OCI-LY7 (cell line): ENCODE measurements at places on chromosomes 4 and X.

DNA sequence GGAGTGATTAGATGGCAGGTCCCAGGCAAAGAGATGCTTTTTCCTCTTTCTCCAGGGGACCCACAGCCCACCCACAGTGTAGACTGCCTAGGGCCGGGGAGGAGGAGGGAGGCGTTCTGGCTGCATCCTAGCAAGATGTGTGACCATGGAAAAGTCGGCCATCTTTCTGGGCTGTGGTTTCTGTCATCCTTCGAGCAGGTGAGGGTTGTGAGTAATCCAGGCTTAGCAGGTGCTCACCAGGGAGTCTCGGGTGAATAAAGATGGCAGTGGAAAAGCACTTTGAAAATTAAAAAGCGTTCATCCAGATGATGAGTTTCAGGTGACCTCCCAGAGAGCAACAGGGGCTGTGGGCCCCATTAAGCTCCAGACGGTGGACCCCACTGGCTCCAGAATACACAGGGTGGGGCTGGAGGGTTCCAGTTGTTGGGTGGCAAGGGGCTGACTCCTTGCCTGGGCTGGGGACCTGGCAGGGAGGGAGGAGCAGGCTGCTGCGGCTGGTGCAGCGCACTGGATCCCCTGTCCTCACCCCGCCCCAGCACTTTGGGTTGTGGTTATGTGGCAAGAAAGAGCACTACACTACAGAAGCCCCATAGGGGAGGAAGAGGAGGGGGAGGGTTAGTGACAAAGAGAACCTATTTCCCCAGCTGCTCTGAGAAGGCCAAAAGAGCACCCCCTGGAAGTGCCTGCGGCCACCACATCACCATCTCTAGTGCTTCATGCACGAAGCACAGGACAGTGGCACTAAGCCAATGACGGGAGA is 23.7 kb downstream of the ELF4 start:
- DNase-seq = peak; percentile 79

DNA sequence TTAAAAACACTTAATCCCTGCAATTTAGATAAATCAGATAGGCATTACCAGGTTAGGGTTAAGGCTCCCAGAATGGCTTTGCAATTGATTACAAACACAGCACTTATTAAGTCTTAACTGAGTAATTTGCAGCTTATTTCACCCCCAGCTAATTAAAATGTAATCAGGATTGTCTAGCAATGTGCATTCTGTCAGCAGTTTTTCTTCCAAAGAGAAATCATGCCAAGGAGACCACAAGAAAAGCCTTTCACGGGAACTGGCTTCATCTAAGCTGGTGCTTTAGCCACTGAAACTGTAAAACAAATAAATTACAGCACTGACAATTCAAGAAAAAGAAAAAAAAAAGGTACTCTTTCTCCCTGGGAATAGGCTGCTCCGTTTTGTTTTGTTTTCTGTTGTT is 2.1 kb downstream of the ANOS1 start:
- DNase-seq = no peak

- no peak for DNase-seq
Measured at GRCh38 chrX:130321550-130321949, 18.2 kb upstream of the SLC25A14 start.

DNA sequence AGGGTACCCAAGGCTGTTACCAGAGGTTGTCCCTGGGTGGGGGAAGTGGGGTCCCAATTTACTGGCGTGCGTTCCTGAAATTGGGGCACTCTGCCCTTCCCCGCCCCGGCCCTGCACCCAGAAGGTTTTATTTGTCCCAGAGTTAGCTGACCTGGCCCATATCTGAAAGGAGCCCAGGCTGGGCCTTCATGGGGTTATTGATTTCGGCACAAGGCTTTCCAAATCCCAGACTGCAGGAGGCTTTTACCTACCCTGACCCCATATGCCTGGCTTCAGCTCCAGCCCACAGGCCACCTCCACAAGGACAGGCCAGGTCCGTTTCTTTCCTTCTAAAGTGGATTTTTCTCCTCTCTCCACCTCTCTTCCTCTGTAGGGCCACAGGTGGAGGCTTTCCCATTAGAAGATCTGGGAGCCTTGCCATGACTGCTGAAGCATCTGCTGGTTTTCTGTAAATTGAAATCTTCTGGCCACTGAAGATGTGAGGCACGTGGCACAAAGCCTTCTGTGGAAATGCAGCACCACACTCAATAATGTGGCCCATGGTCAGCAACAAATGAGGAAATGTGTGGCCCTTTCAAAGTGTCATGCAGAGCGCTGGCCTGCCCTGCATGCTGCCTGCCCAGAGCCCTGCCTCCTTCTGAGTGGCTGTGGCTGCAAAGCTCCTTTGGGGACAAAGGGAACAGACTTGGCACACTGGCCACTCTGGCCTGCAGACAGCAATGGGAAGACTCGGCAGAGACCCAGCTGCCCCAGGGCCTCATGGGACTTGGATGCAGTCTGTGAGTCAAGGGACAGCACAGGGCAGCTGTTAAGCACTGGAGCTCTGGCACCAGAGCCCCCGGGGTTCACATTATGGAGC is 43.1 kb upstream of the MTM1 start:
- DNase-seq = no peak

DNA sequence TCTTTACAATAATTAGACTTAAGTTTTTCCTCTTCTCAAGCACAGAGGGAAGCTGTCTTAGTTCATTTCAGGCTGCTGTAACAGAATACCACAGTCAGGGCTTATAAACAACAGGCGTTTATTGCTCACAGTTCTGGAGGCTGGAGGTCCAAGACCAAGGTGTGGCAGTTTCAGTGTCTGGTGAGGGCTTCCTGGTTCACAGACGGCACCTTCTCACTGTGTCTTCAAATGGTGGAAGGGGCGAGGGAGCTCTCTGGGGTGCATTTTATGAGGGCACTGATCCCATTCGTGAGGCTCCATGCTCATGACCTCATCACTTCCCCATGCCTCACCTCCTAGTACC is 115.7 kb upstream of the MXRA5 start:
- DNase-seq = no peak

DNA sequence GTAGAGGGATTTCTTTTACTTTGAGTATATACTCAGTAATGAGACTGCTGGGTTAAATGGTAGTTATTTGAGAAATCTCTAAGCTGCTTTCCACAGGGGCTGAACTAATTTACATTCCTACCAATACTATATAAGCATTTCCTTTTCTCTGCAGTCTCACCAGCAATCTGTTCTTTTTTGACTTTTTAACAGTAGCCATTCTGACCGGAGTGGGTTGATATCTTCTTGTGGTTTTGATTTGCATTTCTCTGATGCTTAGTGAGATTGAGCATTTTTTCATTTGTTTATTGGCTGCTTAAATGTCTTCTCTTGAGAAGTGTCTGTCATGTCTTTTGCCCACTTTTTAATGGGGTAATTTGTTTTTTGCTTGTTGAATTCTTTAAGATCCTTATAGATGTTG is 43.3 kb downstream of the SPCS3 start:
- DNase-seq = no peak

GRCh38 chr4:87342872-87343271 is 20.2 kb upstream of the HSD17B13 start:
- DNase-seq = no peak

GRCh38 chr4:70505151-70505748 is 13.1 kb upstream of the AMTN start:
- peak; percentile 59 for DNase-seq

- no peak for DNase-seq
Measured at GRCh38 chrX:140744085-140744484, 34.5 kb downstream of the LINC00632 start.

- no peak for DNase-seq
Measured at GRCh38 chr4:35163168-35163567, 1081.1 kb downstream of the ARAP2 start.

DNA sequence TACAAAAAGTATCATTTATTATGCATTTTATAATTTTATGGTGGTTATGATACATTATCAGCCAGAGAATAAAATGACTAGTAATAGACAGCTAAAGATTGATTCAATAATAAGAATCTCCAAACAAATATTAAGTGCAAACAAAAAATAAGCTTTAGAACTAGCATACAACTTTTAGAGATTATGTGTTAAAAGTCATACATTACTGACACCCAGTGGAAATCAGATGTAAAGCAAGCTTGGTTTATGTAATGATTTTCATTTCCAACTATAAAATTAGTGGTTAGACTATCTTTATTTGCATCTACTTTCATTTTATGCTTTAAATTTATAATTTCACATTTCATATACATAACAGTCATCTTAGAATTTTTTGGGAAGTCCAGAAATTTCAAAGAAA is 57.7 kb downstream of the IL13RA2 start:
- DNase-seq = no peak

- no peak for DNase-seq
Measured at GRCh38 chrX:63746715-63747114, 38.3 kb downstream of the ARHGEF9 start.

- no peak for DNase-seq
Measured at GRCh38 chrX:3585719-3586118, 127.7 kb downstream of the PRKX start.

DNA sequence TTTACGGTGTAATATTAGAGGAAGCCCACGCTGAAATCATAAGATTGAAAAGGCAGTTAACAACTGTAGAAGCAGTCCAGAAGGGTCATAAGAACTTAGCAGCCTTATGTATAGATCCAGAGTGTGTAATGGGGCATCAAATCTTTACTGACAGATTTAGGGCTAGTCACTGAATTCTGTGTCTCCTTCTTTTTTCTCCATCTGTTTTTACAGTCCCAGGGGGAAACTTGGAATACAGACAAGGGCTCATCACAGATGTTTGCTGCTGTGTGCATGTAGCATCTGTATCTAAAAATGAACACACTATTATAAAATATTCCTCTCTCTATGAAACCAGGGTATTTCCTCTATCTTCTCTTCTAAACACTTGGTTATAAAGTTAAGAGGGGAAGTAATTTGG is 43.9 kb downstream of the CYSLTR1 start:
- DNase-seq = no peak

DNA sequence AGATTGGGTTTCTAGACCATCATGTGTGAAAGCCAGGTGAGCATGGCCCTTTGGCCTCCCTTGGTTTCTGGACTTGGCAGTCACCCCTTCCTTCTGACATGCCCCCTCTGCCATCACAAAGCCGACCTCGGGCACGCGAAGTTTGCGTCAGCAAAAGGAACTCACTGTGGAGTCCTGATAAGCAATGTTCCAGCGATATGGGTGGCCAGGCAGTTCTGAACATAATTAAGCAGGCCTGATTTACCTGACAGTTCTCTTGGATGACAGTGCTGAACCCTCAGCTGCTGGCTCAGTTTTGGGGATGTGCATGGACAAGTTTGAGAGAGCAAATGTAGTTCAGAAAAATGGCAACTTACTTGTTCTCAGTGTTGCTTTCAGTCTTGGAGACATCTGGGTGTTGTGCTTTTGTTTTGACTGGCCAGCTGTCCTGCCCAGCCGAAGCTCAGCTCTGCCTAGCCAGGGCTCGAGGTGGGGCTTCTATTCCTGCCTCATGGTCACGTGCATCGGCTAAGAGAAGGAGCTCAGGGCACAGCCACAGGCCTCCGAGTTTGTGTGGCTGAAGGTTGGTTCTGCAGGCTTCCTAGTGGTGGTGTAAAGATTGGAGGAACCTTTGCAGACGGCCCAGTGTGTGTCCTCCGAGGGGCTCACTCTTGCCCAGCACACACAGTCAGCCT is 78.3 kb downstream of the CLDN34 start:
- DNase-seq = no peak

- no peak for DNase-seq
Measured at GRCh38 chr4:115171220-115171619, 57.8 kb upstream of the NDST4 start.

- DNase-seq = no peak
Measured at GRCh38 chr4:159240687-159241086, 137.8 kb downstream of the RAPGEF2 start.

DNA sequence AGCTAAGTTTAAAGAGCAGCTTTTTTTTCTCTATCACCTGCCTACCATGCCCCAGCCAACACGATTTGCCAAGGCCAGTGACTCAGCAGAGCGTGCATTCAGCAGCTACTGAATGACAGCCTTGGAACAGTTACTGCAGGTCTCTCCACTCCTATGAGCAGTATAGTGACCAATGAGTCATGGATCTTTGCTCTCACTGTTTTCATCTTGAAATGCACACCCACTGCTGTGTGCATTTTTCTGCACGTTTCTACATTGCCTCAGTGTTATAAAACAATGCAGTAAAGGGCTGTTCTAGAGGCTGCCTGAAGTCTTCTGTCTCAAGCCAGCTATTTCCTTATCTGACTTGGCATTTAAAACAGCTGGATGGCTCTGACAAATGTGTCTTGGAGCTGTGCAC is 66.0 kb upstream of the C4orf54 start:
- no peak for DNase-seq

GRCh38 chrX:54530357-54530900 is 410 bp downstream of the GNL3L start:
- peak; percentile 21 for DNase-seq

GRCh38 chr4:141912831-141913230 is 276.4 kb downstream of the IL15 start:
- no peak for DNase-seq

DNA sequence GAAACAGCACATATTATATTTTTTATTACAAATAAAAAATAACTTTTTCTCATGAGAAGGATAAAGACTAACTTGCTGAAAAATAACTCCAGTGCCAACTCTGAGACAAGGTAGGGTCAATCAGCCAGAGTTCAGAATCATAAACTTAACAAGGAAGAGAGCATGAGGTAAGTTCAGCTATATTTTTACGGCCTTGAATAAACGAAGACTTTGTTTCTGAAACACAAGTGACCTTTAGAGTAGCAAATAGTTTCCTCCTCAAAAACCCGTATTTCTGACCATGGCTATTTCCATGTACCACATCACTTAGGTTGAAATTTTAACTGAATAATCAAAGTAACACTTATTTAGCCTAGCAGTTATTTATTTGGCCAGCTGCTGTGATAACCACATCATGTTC is 45.5 kb downstream of the PRDM5 start:
- DNase-seq = no peak

DNA sequence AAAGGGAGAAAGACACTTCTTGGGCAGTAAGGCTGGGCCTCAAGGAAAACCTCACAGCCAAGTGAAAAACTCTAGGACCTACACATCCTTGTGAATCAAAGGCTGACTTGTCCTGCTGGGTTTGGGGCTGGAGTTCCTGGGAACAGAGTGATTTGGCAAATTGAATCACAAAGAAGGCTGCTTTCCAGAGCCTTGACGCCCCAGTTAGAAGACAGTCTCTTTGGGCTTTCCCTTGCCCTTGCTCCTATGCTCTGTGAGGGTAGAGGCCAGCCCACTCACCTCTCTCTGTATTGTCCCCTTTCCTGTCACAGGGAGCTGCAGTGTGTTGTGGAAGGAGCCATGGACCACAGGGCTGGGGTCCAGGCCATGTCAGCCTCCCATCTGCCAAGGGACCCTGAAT is 9.6 kb downstream of the AMER1 start:
- DNase-seq = no peak

DNA sequence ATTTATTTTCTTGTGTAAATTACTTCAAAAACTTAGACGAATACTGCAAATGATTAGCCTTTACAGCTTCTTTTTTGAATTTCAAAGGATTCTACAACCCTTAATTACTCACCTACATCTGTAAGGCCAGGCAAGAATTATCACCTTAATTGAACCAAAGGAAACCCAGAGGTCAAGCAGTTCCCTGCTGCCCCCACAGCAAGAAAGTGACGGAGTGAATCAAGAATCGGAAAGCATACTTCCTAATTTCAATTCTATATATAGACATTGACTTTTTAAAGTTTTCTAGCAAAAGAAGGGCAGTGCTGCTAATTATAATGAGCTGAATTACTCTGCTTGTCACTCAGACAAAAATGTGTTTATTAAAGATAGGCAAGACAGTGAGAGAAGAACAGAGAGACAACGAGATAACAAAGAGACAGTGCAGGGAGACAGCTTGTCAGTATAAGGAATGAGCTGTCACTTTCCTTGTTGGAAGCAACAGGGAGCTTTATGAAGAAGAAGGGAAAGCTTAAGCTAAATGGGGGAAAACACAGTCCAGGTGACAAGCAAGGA is 47.5 kb upstream of the SPANXN4 start:
- DNase-seq = no peak
